Activated CD4-positive, alpha-beta memory T cell treated with anti-CD3 and anti-CD28 coated beads, Interleukin-2, amount 10 ng/mL, durations not matched to agents 7 days and 5 days (primary cell): ENCODE measurements at places on chromosomes 1 and 21. TPM values are rescaled to one million over a fixed set of nuclear protein-coding genes. Genes with fewer than 3 reads are reported as not detected.

DNA sequence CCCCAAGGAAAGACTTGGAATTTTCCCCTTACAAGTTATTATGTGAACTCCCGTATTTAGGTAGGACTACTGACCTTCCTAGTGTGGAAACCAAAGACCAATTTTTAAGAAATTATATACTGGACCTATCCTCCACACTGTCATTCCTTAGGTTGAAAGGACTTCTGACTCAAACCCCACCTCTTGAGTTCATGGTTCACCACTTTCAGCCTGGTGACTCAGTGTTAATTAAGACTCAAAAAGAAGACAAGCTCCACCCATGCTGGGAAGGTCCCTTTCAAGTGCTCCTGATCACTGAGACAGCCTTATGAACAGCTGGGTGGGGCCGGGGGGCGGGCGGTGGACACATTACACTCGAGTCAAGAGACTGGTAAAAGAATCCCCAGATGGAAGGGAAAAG, 113.2 kb downstream of the LRRC53 start:
- DNase-seq: no peak

GRCh38 chr1:153386500-153386901, 4.4 kb downstream of the S100A8 start:
- DNase-seq: no peak

DNA sequence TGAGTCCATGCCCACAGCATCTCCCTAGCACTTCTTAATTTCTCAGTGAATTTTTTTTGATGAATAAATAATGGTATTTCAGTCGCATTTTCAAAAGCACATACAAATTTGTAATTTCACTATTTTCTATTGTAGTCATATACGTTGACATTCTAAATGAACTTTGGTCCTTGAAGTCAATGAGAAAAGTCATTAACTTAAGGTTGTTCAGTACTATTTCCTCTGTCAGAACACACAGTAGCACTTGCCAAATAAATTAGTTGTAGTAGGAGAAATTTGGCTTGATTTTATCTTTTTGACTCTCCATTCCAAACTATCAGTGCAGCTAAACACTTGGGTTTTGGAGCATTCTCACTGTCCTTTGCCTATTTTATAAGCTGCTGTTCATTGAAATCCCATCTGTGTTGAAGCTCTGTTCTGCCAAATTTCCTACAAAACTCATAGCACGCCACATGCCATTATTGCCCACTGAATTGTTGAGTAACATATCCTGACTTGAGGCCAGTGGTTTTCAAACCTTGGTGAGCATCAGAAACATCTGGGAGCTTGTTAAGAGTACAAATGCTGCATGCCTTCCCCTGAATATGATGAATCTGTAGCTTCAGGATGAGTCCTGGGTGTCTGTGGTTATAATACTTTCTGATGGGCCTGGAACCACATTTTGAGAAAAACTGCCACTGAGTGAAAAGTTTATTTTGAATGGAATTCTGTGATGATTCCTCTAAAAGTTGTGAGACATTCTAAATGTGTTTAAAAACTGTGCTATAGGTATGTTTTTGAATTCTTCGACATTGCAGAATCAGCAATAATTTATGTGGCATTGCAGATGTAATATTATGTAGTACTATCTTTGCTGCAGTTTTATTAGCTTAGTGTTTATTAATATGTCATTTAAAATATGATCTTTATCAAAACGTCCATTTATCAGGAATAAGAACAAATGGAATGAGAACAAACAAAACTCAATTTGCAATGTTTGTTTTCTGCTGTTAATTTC, 78.9 kb downstream of the DNM3 start:
- no peak for DNase-seq

- no peak for DNase-seq
Observed at GRCh38 chr1:32828341-32828740, 10.9 kb downstream of the S100PBP start.

GRCh38 chr1:53634571-53634979, 104.4 kb downstream of the GLIS1 start:
- DNase-seq: no peak

DNA sequence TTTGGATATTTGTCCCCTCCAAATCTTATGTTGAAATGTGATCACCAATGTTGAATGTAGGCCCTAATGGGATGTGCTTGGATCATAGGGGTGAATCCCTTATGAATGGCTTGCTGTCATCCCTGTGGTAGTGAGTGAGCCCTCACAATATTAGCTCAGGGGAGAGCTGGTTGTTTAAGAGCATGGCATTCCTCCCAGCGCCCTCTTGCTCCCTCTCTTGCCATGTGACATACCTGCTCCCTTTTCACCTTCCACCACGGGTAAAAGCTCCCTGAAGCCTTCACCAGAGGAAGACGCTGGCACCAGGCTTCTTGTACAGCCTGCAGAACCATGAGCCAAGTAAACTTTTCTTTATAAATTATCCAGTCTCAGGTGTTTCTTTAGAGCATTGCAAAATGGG, 305.6 kb downstream of the KCTD3 start:
- DNase-seq: no peak

DNA sequence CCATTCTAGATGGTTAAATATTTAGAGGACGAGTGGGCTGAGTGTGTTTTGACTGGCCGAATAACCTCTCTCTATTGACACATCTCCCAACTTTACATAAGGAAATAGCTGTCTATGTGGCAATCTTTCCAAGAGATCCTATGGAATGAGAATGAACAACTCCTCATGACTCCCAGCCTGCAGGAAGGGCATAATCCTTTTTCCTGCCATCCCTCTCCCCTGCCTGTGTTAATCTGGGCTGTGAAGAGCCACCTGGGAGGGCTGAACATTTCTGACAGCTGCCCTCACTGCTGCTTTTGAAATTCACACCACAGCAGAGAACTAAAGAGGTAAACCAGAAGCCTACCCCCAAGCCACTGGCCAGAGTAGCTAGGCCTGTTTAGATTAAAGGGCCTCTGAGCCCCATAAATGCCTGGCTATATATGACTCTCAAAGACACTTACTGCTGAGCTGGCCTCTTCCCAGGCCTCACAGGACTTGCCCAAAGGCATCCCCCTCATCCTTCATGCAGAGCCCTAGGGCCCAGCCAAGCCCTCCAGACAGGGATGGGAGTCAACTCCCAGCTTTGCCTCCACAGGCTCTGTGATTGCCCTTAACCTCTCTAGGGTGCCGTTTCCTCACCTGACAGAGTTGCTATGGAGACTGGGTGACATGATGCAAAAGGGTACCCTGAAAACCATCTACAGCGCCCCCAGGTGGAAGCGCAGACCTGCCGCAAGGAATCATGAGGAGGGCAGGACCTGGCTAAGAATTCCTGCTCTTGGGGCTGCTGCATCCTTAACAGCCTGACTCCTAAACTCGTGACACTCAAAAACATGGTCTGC, 42.0 kb upstream of the LDLRAP1 start:
- DNase-seq: no peak

Gene NGF
- total RNA-seq: not detected

Gene PRELP
- total RNA-seq: not detected

Gene AGTRAP
- total RNA-seq: 57.3 TPM

Gene IFNLR1
- total RNA-seq: 6.1 TPM

Gene FCRL2
- total RNA-seq: not detected

Gene SLC6A9
- 5.7 TPM for total RNA-seq
